Stimulated activated CD4-positive, alpha-beta T cell treated with anti-CD3 and anti-CD28 coated beads, TNF-alpha, amount 100 ng/mL, for 1 hour (primary cell): ENCODE measurements at places on chromosomes 11 and 22.

DNA sequence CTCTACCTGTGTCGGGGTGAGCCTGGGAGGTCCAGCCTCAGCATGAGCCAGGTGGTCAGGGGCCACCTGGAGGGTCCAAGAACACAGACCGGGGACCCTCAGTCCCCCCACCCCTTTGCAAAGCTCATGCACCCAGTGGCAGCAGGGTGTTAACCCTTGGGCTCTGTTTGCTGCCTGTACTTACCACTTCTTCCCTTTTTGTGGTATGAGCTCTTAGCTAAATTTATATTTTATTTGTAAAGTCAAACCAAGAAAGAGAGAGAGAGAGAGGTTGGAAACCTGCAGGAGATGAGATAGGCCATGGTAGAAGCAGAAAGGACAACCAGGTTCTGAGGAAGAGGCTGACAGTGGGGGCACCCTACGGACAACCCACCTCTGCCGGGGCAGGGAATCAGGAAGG lies 29.9 kb downstream of the IL10RA start:
- no peak for DNase-seq

- DNase-seq = no peak
Observed at GRCh38 chr11:30196400-30197206, 34.2 kb upstream of the FSHB start.

GRCh38 chr22:20728523-20729190 lies 45.3 kb upstream of the SERPIND1 start:
- DNase-seq = no peak

DNA sequence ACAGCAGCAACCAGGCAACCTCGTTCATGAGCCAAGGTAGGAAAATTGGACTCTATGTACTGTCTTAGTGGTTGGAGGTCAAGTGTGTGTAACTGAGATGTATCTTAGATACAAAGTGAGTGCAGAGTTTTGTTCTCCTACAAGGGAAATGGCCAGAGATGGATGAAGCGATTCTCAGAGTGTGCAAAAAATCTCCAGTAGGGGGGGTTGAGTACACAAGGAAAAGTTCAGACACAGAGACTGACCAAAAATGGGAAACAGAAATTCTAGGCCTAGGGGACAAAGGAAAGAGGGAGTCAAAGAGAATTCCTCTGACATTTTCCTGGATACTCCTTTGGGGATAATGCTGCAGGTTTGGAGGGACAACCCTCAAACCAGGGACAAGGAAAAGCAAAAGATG lies 38.2 kb upstream of the OR5AK2 start:
- DNase-seq = no peak

DNA sequence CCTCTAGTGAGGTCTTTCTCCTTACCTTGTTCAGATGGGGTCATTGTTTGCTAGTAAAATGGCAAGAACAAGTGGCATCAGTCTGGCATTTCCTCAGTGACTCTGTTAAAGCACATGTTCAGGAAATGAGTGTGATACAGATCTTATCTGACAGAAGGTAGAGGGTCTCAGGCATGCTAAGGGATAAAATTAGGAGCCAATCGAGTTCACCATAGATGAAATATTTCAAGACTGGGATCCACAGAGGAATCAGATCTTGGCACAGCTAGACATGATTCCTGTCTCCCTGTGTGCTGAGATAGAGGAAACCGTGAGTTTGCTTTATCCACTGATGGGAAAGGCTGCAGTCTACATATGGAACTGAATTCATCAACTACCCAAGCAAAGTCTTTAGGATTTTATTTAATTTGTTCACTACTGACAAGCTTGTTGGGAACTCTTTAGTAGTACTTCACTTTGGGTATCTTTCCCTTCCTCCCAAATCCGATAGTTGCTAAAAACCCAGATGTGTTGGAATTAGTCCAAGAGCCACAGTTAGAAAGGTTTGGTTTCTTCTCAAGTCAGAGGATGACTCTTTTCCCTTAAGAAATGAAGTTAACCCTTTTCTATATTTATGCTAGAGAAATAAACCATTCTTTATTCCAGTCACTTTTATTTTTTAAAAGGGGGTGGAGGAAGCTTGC lies 18.4 kb downstream of the FAM118B start:
- DNase-seq = no peak

GRCh38 chr11:123391646-123392348 lies 38.3 kb upstream of the GRAMD1B start:
- DNase-seq = no peak

- no peak for DNase-seq
Observed at GRCh38 chr11:131504199-131504949, 134.0 kb downstream of the NTM start.

DNA sequence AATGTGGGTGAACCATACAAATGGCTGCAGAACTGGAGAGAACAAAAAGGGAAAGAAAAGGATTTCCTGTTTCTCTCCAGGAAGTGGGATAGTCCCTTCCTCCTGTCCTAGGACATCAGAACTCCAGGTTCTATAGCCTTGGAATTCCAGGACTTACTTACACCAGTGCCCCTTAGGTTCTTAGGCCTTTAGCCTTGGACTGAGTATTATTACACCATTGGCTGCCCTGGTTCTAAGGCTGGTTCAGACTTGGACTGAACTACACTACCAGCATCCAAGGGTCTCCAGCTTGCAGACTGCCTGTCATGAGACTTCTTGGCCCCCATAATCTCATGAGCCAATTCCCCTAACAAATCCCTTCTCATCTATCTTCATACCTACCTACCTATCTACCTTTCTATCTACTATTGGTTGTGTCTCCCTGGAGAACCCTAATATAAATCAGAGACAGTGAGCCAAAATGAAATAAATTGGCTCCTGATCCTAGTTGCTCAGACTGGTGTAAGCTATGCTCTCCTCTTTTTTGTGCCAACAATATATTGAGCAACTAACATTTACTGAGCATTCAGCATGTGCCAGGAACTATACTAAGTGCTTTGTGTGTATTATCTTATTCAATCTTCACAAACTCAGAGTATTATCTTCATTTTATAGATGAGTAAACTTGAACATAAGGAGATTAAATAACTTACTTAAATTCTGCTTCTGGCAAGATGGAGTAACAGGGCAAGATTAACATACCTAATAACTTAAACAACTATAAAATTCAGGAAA lies 303.7 kb downstream of the TTC28 start:
- no peak for DNase-seq

- DNase-seq = no peak
Observed at GRCh38 chr11:119126675-119127268, 5.4 kb downstream of the HINFP start.

- no peak for DNase-seq
Observed at GRCh38 chr22:44074337-44074984, 50.4 kb downstream of the PARVB start.

- DNase-seq = no peak
Observed at GRCh38 chr11:114026355-114026754, 33.2 kb upstream of the ZBTB16 start.

- DNase-seq = no peak
Observed at GRCh38 chr22:44075670-44076069, 51.6 kb downstream of the PARVB start.

DNA sequence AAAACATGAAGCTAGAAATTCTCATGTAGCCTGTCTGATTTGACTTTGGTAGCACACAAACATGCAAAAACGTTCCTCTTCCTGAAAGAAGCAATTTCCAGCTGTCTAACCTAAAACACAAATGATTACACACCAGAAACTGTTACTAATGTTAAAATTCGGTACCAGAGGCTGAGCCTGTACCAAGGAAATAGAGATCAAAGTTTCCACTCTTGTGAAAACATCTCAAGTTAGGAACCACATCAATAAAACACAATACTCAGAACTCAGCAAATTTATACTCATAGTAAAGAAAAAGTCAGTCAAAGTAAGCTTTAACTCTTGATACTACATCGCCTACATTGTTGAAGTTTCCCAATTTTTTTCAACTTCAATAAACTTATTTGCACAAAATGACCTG lies 107.8 kb downstream of the FCHSD2 start:
- no peak for DNase-seq

DNA sequence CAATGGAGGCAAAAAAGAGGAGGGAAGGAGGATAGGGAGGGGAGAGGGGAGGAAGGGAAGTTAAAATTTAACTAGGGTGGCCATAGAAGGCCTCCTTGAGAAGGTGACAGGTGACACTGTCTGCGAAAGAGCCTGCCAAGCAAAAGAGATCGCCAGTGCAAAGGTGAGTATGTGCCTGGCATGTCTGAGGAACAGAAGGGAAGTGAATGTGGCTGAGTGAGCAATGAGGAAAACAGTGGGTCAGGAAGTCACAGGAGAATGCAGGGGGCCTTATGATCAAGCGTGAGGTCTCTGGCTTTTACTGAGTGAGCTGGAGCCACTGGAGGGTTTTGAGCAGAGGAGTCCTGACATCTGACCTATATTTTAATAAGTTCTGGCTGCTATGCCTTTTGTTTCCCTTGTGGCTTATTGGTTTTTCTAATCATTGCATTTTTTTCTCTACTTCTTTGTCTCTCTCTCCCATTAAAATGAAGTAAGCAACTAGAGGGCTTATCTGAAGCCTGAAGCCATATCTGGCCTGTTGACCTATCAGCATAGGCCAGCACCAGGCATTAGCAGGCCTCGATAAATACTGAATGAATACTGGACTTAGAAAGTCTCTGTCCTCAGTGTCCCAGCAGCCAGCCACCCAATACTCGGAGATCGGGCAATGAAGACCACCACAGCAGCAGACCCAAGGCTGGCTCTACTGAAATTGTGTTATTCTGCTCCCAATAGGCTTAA lies 5.6 kb downstream of the AP1B1 start:
- DNase-seq = no peak

- no peak for DNase-seq
Observed at GRCh38 chr11:70317581-70318305, 47.3 kb downstream of the PPFIA1 start.

DNA sequence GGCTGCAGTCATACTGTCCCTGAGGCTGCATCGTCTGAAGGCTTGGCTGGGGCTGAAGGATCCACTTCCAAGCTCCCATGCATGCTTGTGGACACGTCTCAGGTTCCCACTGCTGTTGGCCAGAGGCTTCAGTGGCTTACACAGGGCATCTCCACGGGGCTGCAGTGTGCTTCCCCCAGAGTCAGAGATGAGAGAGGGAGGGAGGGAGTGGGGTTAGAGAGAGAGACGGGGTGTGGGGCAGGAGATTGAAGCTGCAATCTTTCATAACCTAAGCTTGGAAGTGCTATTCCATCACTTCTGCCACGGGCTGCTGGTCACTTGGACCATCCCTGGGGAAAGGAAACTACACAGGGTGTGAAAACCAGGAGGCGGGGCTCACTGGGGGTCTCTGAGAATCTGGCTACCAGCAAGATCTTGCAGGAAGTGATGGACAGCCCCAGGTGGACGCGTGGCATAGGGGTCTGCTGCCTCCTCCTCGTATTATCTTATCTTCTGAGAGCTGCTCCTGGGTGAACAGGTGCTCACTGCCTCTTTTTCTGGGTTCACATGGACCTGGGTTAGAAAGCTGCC lies 63.0 kb upstream of the MYEOV start:
- DNase-seq = no peak

DNA sequence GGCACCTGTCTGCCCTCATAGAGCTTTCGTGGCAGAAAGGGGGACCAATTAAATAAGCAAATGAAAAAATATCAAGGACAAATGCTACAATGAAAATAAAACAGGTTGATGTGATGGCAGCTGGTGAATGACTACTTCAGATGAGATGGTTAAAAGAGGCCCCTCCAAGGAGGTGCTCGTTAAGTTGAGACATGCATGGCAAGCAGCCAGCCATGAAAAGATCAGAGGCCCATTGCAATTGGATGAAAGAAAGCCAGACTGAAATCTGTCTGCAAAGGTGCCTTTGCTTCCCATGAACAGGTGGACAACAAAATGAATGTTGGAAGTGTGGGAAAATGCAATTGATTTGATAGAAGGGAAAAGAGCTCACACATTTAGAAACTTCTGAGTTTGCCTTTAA lies 848 bp upstream of the TRPC6 start:
- no peak for DNase-seq

GRCh38 chr11:134120143-134120850 lies 51.4 kb downstream of the JAM3 start:
- DNase-seq = no peak

GRCh38 chr11:34633640-34633989 lies 12.7 kb downstream of the EHF start:
- DNase-seq = no peak

GRCh38 chr22:50683994-50684371 lies 11.4 kb downstream of the SHANK3 start:
- no peak for DNase-seq

GRCh38 chr11:2899080-2899783 lies 13.7 kb upstream of the CDKN1C start:
- no peak for DNase-seq

DNA sequence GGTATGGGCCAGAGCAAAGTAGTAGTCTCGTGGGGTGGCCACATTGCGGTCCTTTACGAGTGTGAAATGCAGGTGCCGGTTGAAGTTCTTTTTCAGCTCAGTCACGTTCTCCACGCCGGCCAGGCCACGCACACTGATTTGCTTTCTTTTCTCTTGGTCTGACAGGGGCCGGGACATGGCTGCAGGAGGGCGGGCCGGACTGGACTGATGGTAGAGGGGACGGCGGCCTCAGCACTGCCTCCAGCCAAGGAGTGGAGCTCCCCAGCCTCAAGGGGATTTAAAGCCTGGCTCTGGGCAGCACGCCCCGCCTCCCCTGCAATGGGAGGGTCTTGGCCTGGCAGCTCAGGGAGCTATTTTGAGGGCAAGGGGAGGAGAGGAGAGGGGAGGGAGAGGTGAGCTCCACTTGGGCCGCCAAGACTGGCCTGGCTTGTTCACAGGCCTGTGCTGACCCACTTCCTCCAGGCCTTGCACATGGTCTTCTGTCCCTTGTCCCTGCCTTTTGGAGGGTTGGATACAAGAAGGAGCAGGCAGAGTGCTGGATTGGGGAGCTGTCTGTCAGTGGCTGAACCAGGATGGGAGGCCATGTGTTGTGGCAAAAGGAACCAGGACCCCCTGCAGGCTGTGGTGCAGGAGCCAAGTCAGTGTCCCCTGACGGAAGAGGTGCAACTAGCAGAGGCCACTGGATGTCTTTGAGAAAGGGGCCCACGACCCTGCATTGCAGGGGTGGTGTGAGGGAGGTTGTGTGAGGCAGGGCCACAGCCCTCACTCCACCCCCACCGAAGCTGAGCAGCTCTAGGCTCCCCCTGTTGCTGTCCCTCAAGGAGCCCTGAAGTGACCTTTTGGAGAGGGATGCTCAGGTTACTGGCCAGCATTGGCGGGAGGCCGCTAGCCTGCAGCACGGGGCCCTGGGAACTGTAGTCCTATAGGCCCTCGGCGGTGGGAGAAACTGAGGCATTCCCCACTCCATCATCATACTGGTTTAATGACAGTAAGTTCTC lies at the start of gene PYGM:
TSS of gene PYGM (minus strand) at position 253 of the 998 bp plus-strand sequence. CDS start at position 177, 76 bp downstream.
- DNase-seq = no peak

GRCh38 chr11:102389253-102389652 lies 42.2 kb downstream of the BIRC2 start:
- no peak for DNase-seq

GRCh38 chr11:108835624-108836023 lies 170.8 kb downstream of the DDX10 start:
- no peak for DNase-seq

- no peak for DNase-seq
Observed at GRCh38 chr11:36281850-36282249, 7.4 kb downstream of the COMMD9 start.

DNA sequence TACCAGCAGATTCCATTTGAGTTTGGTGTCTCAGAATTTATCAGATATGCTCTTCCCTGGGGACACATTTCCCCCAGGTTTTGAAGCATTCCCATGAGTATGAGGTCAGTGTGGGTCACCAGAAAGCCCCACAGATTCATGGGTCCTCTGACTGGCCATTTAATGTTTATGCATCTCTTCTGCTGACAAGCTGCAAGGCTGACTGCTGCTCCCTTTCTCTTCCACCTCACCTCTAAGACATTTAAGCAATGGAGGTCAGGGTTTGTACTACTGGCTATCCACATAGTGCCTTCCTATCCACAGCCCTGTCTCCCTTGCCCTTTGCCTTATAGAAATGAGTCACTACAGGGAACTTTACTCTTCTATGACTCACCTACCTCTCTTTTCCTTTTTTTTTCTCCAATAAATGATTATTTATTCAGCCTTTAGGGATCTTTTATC lies 106.0 kb upstream of the TIMP3 start:
- DNase-seq = no peak
